ENCODE measurements at places on chromosomes 1 and 21.

DNA sequence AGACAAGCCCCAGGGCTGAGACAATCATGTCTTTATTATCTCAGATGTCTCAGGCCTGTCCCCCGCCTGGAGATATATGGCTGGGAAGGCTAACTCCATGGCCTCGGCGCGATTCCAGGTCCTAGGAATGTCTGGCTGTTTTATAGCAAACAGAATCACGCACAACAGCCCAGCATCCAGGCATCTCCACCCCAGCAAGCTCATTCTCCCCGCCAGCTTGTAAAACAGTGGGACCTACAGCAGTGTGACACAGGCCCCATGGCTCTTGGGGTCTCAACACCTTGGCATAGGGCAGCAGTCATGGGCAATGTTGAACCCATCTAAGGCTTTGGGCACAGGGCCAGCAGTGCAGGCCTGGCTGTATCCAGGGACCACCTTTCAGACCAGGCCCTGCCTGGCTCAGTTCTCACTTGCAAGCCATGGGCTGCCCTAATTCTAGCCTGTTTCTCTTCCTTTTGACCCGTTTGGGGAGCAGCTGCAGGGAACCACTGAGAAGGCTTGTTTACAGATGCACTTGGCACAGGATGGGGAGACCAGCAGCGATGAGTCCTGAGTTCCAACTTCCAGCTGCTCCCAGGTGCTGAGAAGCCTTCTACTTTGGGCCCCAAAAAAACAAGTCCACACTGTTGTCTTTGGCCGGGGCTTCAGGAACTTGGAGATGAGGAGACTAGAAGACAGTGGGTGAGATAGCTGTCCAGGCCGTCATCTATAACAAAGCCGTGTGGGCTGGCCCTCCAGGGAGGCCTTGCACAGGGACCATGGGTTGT, 34.4 kb downstream of the WNT4 start:
- no peak for DNase-seq

DNA sequence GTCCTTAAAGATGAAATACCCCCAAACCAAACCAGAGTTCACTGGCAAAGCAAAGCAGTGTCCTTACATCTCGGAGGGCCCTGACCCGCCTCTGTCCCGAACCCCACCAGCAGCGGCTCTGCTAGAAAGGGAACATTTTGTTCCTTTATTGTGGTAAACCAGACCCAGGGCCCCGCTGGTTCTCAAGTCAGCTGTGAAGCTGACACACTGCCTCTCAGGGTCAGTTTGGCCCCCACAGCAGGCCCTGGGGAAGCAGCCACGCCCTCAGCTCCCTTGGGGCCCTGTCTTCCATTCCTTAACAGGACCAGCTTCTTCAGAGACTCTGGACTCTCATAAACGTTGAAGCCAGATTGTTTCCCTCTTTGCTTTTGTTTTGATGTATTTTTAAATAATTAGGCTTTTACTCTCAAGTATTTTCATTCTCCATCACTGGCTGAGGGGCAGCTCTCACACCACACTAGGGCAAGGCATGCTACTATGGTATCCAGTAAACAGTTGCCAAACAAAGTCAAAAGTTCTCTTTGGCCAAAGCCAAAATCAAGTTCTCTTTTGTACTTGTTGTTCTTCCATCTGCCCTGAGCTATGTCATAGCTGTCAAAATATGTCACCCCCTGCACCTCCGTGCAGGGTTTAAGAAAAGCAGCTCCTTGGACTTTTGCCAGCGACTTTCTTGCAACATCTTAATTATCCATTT, 61.1 kb upstream of the ANGPTL1 start:
- DNase-seq, result peak; percentile 77

- DNase-seq, result no peak
These were observed 50.9 kb upstream of the AJAP1 start for GRCh38 chr1:4603295-4604110.

- DNase-seq, result no peak
These were observed 25.3 kb downstream of the SMYD2 start for GRCh38 chr1:214306269-214306668.

DNA sequence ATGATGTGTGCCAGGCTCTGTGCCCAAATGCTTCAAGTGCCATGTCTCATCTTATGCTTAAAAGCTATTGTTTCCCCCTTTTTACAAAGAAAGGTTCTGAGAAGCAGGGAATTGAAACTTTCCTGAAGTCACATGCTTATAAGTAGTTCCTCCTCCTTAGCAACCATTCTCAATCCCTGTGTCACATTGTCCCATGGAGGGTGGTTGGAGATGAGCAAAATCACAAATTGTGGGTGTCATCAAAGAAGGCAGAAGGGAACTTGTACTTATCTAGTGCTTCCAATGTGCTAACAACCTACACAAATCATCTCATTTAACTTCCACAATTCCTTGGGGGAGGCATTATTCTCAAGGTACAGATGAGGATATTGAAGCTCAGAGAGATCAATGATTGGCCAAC, 10.1 kb upstream of the ERICH3 start:
- no peak for DNase-seq

DNA sequence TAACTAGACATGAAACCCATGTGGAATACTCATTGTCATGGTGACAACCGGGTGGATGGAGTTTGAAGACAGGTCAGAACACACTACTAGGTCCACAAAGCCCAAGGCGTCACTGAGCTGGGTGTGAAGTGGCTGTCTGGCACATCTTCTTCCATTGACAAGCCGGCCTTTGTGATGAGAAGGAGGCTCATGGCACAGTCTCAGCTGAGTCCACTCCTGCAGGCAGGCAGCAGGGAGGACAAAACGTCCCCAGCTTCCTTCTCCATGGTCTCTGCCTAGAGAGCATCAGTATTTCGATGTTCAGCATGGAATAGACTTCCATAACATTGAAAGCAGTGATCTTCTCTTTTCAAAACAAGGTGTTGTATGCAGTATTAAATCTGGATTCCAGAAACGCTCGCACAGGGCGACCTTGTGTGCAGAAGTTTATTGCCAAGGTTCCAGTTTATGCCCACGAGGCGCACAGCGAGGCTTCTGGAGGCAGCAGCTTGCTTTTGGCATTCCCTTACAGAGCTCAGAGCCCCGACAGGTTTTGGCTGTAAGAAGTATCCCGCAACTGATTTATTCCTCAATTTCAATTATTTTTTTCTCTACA, 104.2 kb downstream of the SIM2 start:
- no peak for DNase-seq

- DNase-seq, result no peak
These were observed 57.8 kb upstream of the FASLG start for GRCh38 chr1:172601046-172601630.

DNA sequence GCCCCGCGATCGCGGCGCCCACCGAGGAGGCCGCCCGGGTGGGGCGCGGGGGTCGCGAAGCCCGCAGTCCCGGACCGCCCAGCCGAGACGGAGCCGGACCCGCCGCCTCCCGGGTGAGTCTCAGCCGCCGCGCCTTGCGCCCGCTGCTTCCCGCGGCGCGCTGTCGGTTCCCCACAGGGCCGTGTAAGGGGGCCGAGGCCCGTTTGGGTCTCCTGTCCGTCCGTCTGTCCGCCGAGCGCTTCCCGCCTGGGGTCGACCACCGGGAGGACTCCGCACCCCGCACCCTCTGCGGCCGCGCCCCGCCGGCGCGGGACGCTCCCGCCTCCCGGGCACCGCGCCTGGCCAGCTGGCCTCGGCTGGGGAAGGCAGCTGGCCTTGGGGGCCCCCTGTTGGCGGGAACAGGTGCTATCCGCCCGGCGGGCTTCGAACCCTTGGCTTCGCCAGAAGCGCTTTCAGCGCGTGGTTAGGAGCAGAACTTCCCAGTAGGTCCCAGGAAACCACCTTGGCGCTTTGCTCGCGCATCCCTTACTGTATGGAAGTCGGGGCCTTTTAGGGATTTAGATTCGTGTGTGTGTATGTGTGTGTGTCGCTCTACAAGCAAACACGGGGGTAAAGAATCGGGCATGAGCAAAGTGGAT, 414 bp downstream of the TMEM51 start:
- no peak for DNase-seq

DNA sequence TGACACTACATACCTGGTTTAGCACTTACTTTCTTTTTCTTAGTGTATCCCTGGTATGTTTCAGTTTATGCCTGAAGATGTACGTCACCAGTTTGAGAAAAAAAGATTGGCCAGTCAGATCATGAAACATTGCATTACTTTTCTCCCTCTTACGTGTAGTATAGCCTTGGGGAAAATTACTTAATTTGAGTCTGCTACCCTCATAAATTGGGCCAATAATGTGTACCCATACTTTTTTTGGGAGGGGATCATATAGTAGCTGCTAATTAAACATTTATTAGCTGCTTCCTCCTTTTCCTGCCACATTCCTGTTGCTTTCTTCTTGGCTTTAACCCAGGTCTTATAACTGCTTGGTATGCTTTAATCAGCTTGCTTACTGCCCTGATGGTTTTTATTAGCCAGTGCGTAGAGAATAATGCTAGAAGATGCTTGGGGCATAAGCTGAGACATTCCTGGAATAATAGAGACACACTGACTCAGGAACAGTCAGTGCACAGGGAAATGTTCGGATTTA, 32.1 kb downstream of the RABGAP1L start:
- DNase-seq, result no peak

DNA sequence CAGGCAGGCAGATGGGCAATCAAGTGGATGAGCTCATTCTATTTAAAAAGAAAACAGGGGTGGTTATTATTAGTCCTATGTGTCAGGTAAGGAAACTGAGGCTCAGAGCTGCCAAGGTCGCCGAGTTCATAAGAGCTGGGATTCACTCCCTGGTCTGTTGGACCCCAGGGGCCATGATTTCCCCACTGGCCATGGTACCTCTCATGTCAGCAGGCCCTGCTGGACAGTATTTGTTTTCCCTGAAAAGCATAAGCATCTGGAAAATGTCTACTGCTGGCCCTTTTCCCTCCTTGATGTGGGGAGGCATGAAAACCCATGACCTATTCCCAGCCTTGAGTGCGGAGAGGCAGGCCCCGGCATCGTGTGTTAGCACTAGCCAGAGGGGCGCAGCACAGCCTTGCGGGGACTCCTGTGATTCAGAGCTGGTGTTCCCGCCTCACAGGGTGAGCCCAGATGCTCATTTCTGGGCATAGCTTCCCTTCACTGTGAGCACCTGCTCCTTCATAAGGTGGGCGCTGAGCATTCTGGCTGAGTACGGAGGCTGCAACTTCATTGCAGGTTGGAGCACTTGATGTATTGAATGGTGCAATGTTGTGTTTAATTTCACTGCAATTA, 617.5 kb downstream of the PTPRU start:
- DNase-seq, result no peak

DNA sequence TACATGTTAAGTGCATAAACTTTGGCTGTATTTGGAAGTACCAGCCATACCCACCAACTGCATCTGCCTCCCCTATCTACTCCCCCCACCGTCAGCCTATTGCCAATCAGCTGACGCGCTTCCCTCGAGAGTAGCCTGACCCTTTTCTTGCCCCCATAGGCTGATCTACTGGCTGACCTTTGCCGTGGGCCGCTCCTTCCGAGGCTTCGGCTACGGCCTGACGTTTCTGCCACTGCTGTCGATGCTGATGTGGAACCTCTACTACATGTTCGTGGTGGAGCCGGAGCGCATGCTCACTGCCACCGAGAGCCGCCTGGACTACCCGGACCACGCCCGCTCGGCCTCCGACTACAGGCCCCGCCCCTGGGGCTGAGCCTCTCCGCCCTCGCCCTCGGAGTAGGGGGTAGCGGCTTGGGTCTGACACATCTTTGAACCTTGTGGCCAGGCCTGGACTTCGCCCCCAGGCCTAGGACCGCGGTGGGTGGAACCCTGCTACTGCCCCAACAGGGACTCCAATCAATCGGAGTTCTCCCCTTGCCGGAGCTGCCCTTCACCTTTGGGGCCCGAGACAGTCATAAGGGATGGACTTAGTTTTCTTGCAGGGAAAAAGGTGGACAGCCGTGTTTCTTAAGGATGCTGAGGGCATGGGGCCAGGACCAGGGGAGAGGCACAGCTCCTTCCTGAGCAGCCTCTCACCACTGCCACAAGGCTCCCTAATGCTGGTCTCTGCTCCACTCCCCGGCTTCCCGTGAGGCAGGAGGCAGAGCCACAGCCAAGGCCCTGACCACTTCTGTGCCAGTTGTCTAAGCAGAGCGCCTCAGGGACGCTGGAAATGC, 4.0 kb downstream of the GLMP start:
- DNase-seq, result peak; percentile 75

- DNase-seq, result no peak
These were observed 63.6 kb upstream of the DENND1B start for GRCh38 chr1:197838836-197839235.

DNA sequence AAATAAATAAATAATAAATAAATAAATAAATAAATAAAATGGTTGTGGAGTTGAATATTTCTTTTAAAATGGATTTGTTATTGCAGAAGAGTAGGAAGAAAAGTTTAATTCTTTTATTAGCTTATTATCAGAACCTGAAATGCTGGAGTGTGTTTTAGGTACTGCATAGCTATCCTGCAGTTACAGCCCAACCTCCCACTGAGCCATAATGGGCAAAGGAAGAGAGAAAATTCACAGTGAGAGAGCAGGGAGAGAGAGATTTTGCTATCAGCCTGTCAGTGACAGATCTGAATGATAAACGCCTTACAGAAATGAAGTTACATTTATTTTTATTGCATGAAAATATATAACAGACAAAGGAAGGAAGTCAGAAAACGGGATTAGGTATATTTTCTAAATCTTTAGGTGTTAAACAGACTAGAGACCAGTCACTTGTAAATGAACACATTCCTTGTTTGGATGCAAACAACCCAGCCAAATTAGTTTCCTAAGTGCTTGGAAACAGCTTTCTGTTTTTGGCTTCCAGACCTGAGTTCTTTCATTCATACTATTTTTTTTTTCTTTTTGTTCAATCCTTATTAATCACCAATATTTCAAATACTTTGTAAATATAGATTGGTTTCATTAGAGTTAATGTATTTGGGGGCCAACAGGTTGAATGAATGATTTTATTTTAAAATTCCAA, 425.3 kb downstream of the USP25 start:
- no peak for DNase-seq

DNA sequence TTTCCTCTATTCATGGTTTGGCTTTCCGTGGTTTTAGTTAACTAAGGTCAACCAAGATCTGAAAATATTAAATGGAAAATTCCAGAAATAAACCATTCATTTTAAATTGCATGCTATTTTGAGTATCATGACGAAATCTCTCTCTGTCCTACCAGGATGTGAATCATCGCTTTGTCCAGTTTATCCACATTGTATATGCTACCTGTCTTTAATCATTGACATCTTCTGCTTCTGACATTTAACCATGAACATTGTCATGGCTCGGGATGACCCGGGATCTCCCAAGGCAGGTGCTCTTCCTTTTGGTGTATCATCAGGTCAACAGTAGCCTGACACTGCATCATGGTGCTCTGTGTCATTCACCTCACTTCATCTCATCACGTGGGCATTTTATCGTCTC, 125.5 kb upstream of the HNRNPU start:
- no peak for DNase-seq

GRCh38 chr1:145859491-145860023, 676 bp upstream of the PIAS3 start:
- peak; percentile 90 for DNase-seq

- no peak for DNase-seq
These were observed 38.7 kb downstream of the RUNX1 start for GRCh38 chr21:35010447-35010846.

Measured in gastrocnemius medialis (tissue), 4 donors.